Endothelial cell (in vitro differentiated cells): ENCODE measurements at places on chromosomes 16 and 17.

DNA sequence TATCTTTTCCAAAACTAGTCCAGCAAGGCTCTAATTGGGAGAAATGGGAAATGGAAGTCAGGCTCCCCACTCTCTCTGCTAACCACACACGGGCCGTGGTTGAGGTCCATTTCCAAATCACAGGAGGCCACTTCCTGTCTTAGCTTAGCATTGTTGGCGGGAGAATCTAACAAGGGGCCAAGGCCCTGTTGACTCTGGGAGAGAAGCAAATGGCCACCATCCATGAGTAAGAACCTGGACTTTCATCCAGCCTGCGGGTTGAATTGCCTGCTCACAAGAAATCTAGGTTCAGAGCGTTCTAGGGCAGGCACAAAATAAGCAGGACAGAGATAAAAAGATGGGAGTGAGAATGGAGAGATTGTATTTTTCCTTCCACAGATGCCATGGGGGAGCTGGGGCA, 5.7 kb downstream of the FAM20A start:
- no peak overlapping the region for H3K4me3 ChIP-seq
- H3K27ac ChIP-seq, result no peak overlapping the region
- DNase-seq, result no peak
- peaks cover 9% of the 10 kb centered on the region for H3K4me1 ChIP-seq
- peaks cover 10% of the 10 kb centered on the region for H3K27me3 ChIP-seq

DNA sequence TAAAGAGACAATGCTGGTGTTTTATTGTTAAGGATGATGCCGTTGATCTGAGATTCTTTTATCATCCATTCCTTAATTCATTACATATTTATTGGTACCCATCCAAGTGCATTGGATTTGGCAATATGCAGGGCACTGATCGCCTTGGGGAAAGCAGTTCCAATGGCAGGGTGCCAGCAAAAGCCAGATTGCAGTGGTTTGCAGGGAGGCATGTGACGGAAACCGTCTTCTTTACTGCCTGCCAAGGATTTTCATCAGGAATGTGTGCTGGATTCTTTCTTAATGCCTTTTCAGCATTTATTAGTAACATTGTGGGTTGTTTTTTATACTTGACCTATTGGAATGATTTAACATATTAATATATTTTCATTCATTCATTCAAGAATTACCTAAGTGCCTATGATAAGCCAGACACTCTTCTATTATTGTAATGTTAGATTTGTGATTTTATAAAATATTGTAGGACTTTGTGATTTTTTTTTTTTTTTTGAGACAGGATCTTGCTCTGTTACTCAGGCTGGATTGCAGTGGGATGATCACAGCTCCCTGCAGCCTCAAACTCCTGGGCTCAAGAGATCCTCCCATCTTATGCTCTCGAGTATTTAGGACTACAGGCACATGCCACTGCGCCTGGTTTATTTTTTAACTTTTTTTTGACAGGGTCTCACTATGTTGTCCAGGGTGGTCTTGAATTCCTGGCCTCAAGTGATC, 93.4 kb upstream of the TNRC6A start:
- no peaks in the 10 kb centered on the region for H3K4me1 ChIP-seq
- no peak overlapping the region for H3K4me3 ChIP-seq
- no peak for DNase-seq
- no peaks in the 10 kb centered on the region for H3K27me3 ChIP-seq
- H3K36me3 ChIP-seq, result peaks cover 2% of the 10 kb centered on the region

DNA sequence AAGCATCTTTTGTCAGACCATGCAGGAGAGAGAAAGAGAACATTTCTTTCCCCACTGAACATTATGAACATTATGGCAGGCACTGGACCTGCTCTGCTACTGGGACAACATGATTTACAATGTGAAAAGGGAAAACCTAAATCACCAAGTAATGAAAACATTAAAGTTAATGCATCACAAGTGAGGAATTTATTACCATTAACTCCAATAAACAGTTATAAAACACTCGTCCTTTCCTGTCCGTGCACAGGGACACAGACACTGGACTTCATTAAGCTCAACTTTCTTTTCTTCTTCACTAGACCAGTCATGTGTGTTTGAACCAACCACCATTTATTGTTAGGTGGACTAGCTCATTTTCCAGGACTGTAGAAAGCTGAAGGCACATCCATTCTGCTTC, 95.4 kb downstream of the SNX11 start:
- DNase-seq, result no peak
- peaks cover 15% of the 10 kb centered on the region for H3K4me1 ChIP-seq
- no peak overlapping the region for H3K27ac ChIP-seq
- H3K4me3 ChIP-seq, result no peak overlapping the region

- peaks cover 9% of the 10 kb centered on the region for H3K4me1 ChIP-seq
- peaks cover 5% of the 10 kb centered on the region for H3K27me3 ChIP-seq
- H3K27ac ChIP-seq, result no peak overlapping the region
- no peak for DNase-seq
- H3K4me3 ChIP-seq, result no peak overlapping the region
- H3K36me3 ChIP-seq, result peaks cover 31% of the 10 kb centered on the region
These were observed 44.0 kb downstream of the PRMT7 start for GRCh38 chr16:68354816-68355215.

- no peaks in the 10 kb centered on the region for H3K27me3 ChIP-seq
- H3K27ac ChIP-seq, result no peak overlapping the region
- peaks cover 25% of the 10 kb centered on the region for H3K36me3 ChIP-seq
- no peaks in the 10 kb centered on the region for H3K4me1 ChIP-seq
- DNase-seq, result no peak
These were observed 27.9 kb downstream of the CCDC57 start for GRCh38 chr17:82184761-82185160.
